Adrenal gland (tissue), 19 donors: ENCODE measurements at places on chromosomes 16 and 17.

DNA sequence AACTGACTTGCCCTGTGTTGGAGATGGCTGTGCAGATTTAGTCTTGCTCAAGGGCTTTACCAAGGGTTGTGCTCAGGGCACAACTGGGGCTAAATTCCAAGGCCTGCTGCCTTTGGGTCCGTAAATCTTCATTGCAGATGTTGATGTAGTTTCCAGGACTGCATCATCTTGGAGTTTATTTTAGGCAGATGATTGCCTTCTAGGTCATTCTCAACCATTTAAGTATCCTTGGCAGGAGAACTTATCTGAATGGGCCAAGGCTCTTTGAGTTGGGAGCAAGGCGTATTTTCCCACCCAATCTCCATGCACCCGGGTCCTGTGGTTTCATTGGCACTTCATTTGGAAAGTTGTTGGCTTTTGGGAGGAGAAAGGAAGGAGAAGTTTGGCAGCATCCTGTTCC is 200.3 kb downstream of the MSI2 start:
- no peak for DNase-seq

GRCh38 chr17:66580184-66580955 is 254.5 kb upstream of the CACNG5 start:
- peak; percentile 59 for DNase-seq

- peak; percentile 86 for DNase-seq
Measured at GRCh38 chr17:15257258-15257788, 7.8 kb downstream of the PMP22 start.

DNA sequence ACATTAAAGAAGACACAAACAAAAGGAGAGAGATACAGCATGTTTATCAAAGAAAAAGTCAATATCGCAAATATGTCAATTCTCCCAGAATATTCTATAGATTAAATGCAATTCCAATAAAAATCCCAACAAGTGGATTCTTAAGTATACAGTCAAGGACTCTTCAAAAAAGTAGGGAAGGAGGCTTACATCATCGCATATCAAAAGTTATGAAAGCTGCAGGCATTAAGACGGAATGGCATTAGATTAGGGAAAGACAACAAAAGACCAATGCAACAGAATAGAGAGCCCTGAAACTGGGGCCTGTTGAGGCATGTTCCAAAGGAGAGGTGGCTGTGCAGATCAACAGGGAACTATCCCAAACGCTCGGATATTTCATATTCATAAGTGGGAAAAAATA is 76.0 kb downstream of the MARCHF10 start:
- no peak for DNase-seq

GRCh38 chr16:68754084-68754792 is 17.1 kb downstream of the CDH1 start:
- DNase-seq: no peak

DNA sequence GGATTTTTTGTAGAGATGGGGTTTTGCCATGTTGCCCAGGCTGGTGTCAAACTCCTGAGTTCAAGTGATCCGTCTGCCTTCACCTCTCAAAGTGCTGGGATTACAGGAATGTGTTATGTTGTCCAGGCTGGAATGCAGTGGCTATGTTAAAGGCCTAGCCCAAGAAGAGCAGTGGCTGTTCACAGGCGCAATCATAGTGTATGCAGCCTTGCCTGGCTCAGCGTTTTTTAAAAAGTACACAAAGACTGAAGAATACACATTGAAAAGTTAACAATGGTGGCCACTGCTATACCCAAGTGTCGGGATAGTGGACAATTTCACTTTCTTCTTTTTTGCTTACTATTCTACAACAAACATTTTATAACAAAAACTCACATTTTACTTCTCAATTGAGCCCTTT is 7.0 kb downstream of the DERL2 start:
- no peak for DNase-seq

DNA sequence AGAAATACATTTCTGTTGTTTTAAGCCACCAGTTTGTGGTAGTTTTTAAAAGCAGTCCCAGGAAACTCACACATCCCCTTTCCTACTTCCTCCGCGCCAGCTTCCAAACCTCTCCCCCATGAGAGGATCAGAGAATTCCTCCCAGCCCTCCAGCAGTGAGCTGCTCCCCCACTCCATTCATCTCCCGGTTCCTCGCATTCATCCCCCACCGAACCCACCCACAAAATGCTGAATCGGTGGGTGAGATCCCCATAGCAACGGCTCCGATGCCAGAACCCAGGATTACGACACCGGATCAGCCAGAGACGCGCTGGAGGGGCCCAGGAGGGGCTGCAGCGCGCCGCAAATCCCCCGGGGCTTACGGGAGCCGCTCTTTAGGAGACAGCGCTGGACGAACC is 251.4 kb upstream of the RPL38 start:
- peak; percentile 39 for DNase-seq

GRCh38 chr16:89764711-89765201 is 43.4 kb downstream of the ZNF276 start:
- DNase-seq: peak; percentile 37

DNA sequence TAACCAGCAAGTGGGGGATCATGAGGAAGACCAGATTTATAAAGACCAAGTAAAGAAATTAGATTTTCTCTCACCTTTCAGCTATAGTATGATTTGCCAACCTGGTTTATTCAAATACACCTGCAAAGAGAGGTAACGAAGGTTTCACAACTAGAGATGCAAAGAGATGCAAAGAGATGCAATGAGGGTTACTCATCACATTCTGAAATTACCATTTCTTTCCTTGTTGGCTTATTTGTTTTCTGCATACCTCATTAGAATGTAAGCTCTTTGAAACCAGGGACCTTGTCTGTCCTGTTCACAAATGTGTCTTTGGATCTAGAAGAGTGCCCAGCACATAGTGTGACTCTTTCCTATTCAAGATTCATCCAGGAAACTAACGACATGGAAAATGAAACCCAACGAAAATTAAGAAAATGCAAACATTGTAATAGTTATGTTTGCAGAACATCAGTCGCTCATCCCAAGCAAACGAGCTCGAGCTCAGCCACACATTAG is 9.0 kb upstream of the LONP2 start:
- no peak for DNase-seq

- DNase-seq: peak; percentile 96
Measured at GRCh38 chr16:1474796-1475551, at the start of gene CLCN7. Gene CLCN7 (minus strand): TSS chr16:1475028. CDS start chr16:1474974, 54 bp downstream.

GRCh38 chr16:21103941-21104860 is 46.4 kb downstream of the DNAH3 start:
- DNase-seq: no peak

GRCh38 chr16:57720142-57720575 is 15.4 kb upstream of the KATNB1 start:
- DNase-seq: peak; percentile 65

GRCh38 chr16:49701065-49701685 is 154.7 kb downstream of the ZNF423 start:
- DNase-seq: no peak

DNA sequence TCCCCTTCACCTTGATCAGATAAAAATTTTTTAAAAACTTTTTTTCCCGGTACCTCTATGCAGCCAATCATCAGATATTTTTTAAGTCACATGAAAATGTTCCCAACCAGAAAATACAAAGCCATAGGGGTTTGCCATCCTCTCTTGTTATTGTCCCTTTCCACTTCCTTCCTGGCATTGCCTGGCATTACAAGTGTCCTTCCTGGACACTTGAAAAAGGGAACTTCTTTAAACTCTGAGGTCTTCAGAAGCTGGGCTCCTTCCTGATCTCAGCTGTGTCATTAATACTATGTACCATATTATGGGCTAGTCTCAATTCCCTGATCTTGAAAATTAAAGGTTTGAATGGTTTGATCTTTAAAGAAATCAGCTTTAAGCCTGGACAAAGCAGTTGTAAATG is 64.9 kb downstream of the TEX14 start:
- no peak for DNase-seq
